ENCODE measurements at places on chromosomes 12 and 14.

GRCh38 chr12:100114574-100114973 is 28.1 kb downstream of the BLTP3B start:
- no peak for DNase-seq

GRCh38 chr12:113062502-113063395 is 6.2 kb downstream of the DTX1 start:
- no peak for DNase-seq

- DNase-seq, result no peak
These were observed 858.2 kb downstream of the VRK1 start for GRCh38 chr14:97655169-97655948.

GRCh38 chr12:46360370-46360769 is 12.2 kb downstream of the SLC38A2 start:
- no peak for DNase-seq

- no peak for DNase-seq
These were observed 118.3 kb upstream of the LRFN5 start for GRCh38 chr14:41488401-41488800.

GRCh38 chr12:108514468-108514972 is 557 bp upstream of the FICD start:
- no peak for DNase-seq

DNA sequence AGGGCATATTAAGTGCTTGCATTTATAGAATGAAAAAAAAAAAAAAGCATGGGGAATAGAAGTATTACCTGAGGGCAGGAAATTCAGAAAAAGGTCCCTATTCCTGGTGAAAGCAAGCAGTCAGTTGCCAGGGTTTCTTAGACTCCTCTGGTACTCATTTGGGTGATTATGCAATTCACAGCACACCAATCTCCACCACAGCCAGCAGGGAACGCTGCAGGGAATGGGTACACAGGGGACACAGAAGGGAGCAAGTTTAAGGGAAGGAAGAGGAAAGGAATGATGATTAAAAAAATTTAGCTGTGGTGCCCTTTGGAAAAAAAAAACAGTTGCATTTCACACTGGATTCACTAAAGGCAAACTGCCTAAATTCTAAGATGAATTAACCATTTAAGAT is 14.2 kb downstream of the BLTP3B start:
- no peak for DNase-seq

DNA sequence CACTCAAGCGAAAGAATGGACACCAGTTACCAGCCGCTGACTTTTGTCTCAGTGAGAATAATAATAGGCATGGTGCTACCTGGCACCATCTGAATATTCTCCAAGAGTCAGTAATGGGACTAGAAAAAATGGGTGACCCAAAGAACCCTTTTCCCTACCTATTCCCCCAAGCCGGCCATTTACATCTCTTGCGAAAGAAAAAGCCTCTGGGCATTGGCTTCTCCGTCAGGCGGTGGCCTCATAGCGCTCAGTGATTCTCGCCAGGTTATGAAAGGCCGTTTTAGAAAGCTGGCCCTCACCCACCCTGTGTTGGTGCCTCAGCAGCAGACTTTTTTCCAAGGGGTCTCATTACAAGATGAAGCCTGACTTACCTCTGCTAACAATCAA is 523 bp upstream of the SLC6A15 start:
- DNase-seq, result no peak

DNA sequence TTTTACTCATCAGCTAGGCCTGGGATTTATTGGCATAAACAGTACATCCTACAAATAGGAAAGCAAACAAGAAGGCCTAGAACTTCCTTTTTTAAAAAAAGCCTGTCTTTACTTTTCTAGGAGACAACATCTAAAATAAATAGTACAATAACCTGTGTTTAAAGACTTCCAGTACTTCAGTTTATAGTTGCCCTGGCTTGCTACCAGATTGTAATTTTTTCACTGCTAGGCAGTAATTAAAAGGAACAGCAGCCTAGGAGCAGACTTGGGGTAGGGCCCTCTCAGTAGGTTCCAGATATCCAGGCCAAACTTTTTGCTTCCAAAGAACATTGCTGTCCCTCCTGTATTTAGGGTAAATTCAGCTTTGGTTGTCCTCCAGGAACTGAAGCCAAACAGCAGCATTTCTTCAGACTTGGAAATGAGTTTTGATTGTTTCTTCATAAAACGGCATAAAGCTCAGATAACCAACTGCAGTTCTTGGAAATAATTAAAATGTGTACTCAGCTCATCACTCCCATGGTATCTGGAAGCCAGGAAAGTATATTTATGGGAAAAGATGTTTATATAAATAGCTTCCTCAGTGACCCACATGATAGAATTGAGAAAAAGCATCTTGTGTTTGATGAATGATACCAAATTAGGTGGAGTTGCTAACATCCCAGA is 61.7 kb downstream of the PPP1R36 start:
- DNase-seq, result no peak

DNA sequence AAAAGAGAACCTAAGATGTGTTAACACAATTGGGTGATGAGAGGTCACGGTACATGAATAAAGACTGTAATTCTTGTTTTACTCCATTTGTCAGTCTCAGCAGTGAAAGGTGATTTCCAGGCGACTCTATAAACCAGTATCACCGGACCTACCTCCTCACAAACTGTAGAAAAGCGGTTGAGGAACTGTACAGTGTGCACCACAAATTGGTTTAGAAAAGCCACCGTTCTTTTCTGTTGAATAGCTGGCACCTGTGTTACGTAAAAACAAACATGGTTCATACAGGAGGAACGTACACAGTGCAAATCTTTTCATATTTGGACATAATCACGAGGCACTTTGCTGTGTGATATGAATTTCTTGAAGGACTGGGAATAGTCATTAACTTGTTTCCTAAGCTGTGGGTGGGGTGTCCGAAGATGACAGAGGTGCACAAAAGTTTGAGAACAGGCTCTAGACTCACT is 663 bp downstream of the WASHC3 start:
- no peak for DNase-seq

DNA sequence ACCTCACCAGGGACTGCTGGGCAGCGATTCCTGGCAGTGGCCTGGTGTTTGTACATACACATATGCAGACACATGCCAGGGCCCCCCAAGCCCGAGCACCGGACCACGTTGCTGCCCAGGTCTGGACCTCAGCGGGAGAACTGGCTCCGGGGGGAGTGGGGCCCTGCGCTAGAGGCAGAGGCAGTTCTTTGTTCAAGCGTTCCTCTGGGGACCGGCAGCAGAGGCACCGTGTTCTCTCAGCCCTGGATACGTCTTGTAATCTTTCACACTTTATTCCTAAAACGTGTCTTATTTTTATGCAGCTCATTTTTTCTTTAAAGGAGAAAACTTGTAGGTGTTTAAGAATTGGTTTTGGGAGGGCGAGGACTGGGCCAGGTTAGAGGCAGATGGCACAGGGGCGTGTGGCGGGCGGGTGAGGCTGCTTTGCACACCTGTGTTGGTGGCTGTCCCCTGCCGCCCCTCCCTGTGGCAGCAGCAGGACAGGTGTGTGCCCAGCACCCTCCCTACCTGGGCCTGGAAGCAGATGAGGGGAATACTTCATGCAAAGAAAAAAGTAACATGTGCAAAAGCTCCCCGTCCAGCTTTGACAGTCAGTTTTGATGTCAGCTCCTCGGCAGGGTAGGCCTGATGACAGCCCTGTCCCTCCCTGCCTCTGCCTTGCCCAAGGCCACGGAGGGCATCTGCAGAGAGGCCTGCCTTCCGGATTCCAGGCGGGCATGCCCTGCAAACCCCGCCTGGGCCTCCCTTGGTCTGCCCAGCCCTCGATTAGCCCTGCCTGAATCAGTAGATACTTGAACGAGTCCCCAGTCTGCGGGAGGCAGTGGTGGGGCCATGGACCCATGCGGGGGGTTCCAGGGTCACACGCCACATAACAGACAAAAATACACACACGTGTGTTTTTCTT is 7.0 kb upstream of the PUS1 start:
- no peak for DNase-seq

GRCh38 chr12:42935756-42936155 is 346.2 kb upstream of the PRICKLE1 start:
- no peak for DNase-seq

DNA sequence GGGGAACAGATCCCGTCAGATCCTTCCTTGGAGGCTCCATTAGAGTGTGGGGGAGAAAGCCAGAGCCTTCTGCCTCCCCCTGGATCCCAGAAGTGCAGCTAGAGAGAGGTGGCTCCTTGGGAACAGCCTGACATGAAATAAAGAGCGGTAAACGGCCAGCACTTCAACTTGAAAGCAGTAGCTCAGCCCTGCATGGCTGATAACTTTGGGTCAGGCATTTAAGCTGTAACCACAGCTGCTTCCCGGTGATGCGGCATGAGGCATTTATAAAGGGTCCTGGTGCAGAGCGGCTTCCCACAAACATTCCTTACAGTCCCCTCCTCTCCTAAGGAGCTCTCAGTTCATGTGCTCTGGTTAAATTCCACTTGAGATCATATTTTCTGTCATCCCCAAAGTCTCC is 960.3 kb downstream of the VRK1 start:
- DNase-seq, result no peak

DNA sequence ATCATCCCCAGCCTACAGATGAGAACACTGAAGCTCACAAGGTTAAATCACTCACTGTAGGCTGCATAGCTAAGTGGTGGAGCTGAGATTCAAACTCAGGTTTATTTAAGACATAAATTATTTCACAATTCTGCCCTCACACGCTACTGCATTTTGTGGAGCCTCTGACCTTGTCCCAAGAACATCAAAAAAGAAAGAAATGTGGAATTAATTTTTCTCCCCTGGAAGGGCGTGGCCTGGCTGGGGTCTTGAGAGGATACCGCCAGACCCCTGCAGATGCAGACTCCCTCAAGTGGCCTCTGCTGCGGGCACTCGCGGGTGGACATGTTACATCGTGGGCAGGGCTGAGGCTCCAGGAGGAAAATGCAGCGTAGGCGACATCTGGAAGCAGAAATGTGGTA is 40.6 kb downstream of the LTBP2 start:
- DNase-seq, result no peak

DNA sequence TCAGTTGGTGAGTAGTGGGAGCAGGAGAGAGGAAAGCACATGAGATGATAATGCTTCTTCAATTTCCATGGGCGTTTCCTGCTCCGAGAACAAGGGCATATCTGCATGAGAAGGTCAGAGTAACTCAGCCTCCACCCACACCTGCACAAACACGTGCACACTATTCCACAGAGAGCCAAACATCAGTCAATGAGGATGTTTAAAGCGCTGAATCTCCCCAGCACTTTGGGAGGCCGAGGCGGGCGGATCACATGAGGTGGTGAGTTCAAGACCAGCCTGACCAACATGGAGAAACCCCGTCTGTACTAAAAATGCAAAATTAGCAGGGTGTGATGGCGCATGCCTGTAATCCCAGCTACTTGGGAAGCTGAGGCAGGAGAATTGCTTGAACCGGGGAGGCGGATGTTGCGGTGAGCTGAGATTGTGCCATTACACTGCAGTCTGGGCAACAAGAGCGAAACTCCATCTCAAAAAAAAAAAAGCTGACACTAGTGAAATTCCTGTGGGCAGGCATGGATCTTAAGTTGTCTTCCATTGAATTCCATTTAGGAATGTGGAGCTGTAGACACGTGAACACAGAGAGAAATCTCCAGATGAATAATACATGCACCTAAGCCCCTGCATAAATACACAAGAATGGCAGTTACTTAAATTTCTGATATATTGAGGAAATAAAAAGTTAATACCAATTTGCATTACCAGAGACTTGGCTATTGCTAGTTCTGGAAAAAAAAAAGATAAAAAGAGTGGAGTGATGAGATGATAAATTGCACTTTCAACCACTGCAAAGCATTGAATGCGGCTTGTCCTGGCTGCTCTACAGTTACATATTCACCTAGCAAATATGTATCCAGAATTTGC is 1097.4 kb upstream of the TMEM132C start:
- no peak for DNase-seq

GRCh38 chr14:105026802-105027563 is 6.1 kb upstream of the CDCA4 start:
- DNase-seq, result no peak

DNA sequence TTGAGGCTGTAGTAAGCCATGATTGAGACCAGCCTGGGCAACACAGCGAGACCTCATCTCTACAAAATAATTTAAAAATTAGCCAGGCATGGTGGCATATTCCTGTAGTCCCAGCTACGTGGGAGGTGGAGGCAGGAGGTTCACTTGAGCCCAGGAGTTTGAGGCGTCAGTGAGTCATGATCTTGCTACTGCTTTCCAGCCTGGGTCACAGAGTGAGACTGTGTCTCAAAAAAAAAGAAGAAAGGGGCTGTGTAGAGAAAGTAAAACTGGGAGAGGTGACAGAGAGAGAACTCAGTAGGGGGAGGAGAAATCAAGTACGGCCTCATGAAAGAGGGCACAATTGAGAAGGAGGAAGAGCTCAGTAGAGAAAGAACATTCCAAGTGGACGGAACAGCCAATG is 12.4 kb downstream of the TECPR2 start:
- DNase-seq, result no peak

DNA sequence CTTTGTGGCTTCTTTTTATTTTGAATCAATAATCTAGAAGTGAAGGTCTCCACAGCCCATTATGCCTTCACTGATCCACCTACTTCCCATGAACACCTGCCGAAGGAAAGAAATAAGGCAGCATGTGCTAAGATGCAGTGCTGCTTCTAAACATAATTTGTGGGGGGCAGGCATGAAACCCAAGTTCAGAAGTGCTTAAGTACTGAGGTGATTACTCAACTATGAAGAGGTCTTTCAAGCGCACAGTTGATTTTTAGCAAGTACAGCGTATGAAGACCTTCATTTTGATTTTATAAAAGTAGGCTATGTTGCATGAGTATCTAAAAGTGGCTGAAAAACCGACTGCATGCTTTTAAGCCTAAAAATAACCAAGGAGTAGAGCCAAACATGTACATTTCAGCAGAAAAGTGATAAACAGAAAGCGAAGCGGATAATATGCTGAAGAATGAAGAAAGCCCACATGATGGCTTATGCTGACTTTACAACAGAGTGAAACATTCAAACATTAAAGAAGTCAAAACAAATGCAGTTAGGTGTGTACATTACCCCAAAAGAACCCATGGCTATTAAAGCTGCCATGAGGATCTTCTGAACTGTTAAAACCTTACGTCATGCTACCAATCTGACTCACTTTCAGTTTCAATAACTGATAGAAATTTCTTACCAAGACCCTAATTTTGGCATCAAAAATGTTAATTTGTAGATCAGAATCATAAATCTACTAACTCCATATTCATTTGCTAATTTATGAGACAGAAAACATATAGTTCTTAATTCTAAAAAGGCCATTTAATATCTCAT is 29.3 kb downstream of the KICS2 start:
- no peak for DNase-seq

- no peak for DNase-seq
These were observed 6.3 kb downstream of the FBXL14 start for GRCh38 chr12:1587927-1588574.

DNA sequence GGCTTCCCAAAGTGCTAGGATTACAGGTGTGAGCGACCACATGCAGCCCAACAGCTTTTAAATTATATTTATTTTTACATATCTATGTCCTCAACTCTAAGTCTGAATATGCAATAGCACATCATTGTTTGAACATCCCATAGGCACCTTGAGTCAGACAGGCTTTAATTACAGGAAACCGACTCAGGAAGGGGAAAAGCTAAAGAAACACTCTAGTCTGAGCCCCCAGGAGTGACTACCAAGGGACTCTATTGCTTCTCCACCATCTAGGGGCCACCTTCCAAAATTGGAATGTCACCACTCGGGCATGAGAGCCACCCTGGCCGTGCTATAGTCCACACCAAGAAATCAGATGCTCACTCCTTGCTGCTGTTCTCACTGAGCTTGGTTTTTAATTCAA is 14.0 kb upstream of the MFAP5 start:
- no peak for DNase-seq

All from stimulated activated CD8-positive, alpha-beta memory T cell treated with anti-CD3 and anti-CD28 coated beads, Interleukin-12 subunit alpha, Interleukin-12 subunit beta, amount 100 ng/mL, for 1 hour (primary cell).